ENCODE measurements at places on chromosomes 12 and 14.

DNA sequence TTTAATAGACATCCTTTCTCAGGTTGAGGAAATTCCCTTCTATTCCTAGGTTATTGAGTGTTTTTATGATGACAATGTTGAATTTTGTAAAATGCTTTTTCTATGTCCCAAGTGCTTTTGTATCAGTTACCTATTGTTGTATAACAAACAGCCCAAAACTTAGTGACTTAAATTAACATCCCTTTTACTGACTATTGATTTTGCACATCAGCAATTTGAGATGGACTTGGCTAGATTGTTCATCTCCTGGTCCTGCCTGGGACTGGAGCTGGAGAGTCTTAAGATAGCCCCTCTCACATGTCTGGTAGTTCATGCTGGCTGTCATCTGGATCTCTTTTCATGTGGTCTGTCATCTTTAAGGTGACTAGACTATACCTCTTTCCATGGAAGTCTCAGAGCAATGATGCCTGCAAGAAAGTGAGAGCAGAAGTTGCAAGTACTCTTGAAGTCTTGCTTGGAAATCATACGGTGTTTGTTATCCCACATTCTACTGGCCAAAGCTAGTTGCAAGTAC is 132.6 kb downstream of the RPAP3 start:
- DNase-seq: no peak

DNA sequence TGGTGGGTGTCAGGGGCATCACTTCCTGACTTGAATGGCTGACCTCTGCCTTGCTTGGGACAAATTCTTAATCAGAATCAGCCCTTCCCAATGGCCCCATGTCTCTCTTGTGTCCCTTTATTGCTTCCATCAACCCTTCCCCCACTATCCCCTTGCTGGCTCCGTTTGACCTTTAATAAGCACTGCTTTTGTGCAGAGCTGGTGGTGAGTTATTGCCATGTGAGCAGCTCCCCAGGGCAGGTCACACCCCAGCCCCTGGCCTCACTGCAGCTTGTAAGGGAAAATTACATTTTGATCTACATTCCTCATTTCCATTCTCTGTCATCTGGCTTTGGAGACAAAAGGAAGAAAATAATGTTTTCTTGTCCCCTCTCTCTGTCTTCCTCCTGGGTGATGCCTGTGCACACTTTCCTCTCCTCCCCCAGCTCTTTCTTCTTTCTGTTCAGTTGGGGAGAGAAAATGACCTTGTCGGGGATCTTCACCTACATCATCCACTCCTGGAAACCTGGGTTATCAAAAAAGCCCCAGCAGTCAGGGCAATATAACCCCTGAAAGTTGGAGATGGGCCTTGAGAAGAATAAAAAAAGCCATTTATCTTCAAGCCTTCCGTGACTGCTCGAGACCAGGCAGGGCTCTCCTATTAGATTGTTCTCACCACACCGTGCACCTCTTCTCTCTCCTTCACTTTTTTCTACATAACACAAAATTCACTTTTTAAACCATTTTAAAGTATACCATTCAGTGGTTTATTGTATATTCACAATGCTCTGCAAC is 100.4 kb upstream of the SRRM4 start:
- no peak for DNase-seq

- no peak for DNase-seq
Measured at GRCh38 chr12:61536525-61536924, 723.7 kb upstream of the USP15 start.

GRCh38 chr14:91496790-91497189 is 13.3 kb downstream of the PPP4R3A start:
- no peak for DNase-seq

DNA sequence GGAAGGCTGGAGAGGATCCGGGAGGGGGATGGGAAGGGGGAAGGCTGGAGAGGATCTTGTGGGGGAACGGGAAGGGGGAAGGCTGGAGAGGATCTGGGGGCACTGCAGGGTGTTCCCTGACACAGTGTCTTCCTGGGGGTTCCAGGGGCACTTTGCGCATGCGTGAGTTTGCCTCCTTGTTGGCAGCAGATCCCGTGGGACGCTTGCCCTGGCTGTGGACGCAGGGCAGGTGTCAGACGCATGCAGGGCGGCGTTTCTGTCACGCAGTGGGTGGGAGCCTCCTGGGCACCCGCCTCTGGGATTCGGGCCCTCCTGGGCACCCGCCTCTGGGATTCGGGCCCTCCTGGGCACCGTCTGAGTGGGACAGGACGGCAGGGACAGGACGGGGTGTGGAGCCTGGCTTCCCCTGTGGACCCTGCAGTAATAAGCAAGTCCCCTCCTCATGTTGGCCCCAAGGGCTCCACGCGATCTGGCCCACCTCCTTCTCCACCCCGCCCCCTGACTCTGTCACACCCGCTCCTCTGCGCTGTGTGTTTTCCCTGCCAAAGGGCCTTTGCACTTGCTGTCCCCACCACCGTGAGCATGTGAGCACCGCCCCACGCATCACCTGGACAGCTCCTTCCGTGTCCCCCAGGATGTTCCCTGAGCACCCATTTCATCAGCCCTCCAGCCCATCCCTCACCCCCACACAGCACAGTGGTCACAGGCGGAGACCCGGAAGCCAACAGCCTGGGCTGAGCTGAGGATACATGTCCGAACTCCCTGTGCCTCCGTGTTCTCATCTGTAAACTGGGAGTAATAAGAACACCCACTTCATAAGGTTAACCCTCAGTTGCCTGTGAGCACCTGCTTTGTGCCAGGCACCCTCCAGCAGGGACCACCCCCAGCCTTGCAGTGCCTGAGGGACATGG is 4.4 kb downstream of the MMP17 start:
- no peak for DNase-seq

All from activated naive CD8-positive, alpha-beta T cell treated with anti-CD3 and anti-CD28 coated beads, Interleukin-2, amount 50 U/mL, for 16 hours (primary cell).